ENCODE measurements at places on chromosomes 6 and 20.

DNA sequence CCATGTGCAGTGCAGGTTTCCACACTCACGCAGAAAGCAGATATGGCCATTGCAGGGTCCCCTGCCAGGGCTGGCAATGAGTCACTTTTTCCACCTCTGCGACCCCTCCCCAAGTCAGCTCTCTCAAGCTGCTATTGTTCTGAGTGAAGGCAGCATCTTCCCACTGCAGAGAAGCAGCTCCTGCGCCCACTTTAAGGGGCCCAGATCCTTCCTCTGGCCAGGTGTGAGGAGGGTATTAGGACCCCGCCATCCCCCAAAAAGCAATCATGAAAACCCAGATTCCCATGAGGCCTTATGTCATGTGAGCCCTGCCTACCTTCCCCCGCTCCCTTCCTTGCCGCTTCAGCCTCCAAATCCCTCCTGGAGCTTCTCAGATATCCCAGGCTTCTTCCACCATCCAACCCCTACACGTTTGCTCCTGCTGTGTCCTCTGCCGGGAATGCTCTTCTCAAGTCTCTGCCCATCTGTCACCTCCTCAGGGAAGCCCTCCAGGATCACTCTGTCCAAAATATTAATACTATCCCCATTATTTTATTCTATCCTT, 220.3 kb downstream of the NFATC2 start:
- DNase-seq, result no peak

DNA sequence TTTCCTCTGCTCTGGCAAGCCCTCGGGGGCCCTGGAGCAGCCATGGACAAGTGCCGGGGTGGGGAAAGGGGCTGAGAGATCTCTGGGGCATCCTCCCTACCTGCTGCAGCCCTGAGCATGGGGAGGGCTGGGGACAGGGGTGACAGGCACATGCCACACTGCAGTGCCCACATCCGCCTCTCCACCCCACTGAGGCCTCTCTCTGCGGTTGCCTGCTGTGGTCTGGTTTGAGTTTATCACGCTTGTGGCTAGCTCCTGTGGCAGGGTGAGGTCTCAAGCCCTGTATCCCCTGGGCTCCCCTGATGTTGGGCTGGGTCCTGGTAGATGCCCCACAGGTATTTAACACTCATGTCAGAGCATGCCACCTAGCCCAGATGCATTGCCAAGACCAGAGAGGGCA, 52.9 kb upstream of the MLN start:
- DNase-seq, result peak; percentile 47

DNA sequence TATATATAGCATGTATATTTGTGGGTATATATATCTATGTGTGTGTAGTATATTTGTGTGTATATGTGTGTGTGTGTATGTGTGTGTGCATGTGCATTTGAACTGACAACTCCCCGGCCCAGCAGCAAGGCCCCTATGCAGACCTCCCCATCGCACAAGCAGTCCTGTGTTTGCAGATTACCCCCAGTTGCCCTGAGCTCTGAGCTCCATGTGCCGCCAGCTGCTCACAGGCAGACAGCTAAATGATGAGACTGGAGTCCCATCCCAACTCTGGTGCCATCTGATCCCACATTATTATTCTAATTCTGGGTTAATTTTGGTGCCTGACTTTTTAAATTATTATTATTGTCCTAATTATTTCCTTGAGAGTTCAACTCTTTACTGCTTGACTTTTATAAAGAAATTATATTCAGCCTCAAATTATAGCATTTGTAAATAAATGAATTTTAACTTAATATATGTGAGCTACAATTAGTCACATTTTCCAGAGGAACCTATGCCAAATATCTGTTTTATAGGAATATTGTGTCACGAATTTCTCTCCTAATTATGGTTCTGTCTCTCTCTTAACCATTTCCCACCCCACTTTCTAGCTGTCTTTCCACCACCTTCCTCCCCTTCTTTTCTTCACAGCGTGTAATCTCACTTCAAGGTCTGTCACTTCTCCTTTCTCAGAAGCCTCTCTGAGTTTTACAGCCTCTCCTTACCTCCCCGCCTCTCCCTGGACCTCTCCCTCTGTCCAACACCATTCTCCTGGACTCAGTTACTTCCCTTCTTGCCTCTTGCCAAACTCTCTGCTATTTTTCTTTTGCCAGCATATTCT, 90.6 kb upstream of the SYNDIG1 start:
- no peak for DNase-seq

GRCh38 chr6:40900791-40901190, 138.2 kb downstream of the UNC5CL start:
- DNase-seq, result no peak

DNA sequence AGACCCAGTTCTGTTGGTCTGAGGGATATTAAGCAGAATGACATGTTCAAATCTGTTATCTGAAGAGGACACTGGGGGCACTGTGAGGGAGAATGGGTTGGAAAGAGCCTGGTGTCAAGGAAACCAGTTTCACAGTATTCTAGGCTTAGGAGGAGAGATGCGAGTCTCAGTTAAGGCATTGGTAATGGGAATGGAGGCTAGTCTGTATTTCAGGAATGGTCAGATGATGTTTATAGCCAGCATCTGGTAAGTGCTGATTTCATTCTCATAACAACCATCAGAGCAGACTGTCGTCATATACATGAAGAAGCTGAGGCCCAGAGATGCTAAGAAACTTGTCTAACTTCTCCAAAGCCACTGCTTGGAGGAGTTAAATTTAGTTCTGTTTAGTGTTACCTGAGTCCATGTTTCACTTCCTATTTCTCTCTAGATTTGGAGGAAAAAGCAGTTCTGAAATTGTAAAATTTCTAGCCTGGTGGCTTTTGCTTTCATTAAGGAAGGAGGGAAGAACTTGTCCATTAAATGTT, 242.0 kb downstream of the ARID1B start:
- DNase-seq, result no peak

GRCh38 chr6:76381612-76382011, 309.1 kb upstream of the IMPG1 start:
- DNase-seq, result no peak

GRCh38 chr20:17843246-17844132, 125.1 kb downstream of the SNX5 start:
- DNase-seq, result no peak

DNA sequence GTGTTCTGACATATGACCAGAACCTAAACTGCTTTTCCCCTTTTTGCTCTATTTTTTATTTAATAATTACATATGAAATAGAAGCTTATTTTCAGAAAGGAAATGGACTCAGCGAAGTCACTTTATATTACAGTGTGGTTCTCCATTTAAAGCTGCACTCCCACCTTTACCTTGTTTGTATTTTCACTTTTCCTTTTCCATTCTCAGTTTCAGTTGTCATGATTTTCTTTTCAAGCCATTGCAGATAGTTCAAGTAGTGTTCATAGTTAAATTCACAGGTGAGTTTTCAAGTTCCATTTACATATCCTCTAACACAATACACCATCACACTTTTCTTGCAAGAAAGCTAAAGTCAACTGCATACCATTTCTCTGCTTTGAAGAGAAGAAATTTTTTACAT, 400.2 kb downstream of the HACE1 start:
- no peak for DNase-seq

DNA sequence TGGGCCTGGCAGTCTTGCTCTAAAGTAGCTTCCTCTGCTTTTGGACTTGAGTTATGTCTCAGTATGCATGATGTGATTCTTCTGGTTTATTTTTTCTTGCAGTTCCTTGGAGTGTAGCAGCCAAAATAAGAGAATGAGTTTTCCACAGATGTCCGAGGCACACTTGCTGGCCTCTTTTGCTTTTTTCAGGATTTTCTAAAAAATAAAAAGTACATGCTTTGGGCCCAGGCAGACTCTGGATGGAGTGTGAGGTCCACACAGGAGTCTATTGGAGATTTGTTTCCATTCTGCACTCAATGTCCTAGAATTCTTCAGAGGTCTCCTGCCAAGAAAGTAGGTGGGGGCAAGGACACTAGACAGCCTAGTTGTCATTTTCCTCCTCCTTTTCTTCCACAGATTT, 477.6 kb downstream of the EPM2A start:
- no peak for DNase-seq

- DNase-seq, result no peak
Observed at GRCh38 chr20:51348876-51349275, 193.6 kb downstream of the NFATC2 start.

GRCh38 chr20:5145365-5146098, 18.7 kb downstream of the CDS2 start:
- DNase-seq, result no peak

DNA sequence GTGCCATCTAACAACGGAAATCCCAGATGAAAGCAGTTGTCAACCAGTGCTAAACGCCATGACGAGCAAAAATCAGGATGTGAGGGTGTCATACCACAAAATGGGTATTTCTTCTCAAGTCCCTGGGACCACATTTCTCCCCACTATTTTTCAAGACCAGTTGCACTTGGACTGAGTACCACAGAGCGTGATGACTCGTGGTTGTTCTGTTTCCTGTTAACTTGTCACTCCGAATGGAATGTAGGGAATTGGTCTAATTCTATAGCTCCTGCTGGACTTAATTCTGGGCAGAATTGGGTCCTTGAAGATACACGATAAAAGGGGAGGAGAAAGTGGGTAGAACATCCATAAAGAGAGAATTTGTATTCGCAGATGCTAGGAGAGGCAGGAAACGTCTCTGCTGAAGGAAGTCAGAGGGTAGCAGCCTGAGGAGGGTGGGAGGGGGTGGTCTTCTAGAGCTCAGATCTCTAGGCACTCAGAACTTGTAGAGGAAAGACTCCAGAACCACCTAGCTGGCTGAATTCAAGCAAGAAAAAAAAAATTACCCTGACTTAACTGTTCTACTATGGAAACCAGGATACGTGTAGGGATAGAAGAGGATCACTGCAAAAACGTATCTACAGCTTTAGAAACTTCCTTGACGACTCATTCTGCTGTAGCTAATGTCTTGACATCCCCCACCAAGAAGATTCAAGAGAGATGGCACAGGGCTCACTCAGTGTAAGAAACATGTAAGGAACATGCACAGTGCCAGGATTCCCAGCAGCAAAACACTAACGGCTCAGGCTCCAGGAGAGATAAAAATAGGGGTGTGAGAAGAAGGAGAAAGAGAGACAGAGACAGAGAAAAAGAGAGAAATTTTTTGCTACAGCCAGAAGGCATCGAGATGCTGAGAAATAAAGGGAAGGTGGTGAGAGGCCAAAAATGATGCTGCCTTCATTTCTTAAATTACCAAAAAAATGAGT, 494.7 kb downstream of the CD83 start:
- no peak for DNase-seq

DNA sequence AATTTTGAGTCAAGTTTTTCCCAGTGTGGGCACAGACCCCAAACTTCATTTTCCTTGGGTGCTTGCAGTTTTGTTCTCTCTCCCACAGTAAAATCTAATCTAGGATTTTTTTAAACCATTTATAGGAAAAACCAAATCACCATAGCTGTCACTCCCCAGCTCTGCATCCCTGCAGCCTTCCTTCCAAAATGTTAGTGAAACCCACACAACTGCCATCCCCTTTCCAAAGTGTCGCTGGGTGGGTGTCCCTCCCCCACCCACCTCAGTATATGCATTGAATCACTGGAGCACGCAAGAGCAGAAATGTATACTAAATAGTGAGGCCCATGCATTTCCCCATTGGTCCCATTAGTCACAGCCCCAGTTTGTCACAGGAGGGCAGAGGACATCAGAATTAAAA, 138.3 kb downstream of the MTFR2 start:
- no peak for DNase-seq

DNA sequence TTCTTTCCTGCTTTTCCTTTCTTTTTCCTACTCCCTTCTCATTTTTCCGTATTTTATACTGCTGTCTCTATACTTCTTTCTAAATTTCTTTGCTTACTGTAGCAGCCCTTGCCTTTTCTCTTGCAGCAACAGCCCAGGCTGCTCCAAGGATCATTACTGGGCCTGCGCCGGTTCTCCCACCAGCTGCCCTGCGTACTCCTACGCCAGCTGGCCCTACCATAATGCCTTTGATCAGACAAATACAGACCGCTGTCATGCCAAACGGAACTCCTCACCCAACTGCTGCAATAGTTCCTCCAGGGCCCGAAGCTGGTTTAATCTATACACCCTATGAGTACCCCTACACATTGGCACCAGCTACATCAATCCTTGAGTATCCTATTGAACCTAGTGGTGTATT, 148.8 kb downstream of the QKI start:
- no peak for DNase-seq

- DNase-seq, result no peak
Observed at GRCh38 chr6:138805016-138805765, 9.3 kb downstream of the ECT2L start.

- DNase-seq, result no peak
Observed at GRCh38 chr6:34969662-34970265, 80.7 kb downstream of the ANKS1A start.

- no peak for DNase-seq
Observed at GRCh38 chr20:33654680-33655161, 7.4 kb upstream of the C20orf144 start.

- DNase-seq, result no peak
Observed at GRCh38 chr6:91132461-91132860, 545.6 kb upstream of the MAP3K7 start.

- no peak for DNase-seq
Observed at GRCh38 chr20:8265588-8265987, 133.5 kb downstream of the PLCB1 start.

DNA sequence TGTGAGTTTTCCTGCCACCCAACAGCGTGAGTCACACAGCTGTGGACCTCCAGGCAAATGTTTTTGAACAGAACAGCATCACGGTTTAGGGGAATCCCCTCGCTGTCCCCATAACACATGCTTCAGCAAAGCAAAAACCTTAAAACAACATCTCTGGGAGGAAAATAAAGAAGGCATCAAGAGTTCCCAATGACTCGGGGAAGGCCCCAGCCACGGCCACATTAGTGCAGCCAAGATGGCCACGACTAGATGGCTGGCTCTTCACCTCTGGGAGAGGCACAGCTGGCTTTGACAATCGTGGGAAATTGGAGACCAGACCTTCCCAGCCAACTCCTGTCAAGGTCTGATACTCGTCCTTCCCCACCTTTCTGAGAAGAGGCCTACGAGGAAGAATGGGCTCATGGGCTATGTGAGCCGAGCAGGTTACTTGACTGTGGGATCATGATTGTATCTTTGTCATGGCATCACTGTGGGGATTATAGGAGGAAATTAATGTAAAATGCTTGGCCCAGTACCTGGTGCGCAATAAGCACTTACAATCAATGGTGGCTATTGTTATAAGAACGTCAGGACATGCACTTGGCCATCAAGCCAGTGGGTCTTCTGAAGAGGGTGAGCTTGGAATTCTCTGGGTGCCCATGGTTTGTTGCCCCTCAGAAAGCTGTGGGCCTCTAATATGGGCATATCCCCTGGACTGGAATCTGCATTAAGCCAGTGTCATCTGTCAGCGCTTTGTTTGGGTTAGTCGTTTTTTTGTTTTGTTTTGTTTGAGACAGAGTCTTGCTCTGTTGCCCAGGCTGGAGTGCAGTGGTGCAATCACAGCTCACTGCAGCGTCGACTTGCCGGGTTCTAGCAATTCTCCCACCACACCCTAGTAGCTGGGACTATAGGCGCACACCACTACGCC, 43.6 kb downstream of the FGD2 start:
- peak; percentile 40 for DNase-seq
